ENCODE measurements at places on chromosomes 6 and 20.

DNA sequence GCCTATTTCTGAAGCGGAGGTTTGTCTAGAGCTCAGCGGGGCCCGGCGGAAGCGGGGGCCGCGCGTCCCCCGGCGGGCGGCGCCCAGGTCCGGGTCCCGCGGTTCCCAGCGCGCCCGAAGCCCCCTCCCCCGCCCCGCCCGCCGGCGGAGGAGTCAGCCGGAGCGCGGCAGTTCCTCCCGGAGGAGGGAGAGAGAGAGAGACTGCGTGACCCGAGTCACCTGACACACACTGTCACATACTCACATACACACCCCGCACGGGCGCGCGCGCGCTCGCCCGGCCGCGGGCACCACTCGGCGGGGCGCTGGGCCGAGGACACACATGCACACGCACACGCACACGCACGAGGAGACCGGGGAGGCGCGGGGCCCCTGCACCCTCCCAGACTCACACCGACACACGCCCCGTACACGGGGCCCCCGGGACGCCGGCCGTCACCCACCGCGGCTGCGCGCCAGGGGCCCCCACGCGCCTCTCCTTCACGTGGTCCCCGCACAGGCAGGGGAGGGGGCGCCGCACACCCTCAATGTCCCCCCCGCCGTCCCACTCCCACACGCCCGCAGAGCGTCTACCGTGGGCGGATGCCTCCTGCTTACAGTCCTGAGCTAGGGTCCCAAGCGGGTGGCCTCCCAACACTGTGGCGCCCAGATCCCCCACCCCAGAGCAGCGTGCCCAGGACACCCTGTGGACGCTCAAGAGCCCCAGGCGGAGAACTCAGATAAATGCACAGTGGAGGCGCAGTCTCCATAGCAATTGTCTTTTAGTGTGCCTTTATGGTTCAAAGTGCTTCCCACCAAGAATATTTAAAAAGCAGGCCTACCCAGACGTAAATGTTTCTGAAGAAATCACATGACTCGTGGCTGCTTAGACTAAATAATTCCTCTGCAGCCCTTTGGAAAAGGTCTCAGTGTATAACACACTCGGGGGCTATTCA lies at the start of gene RRAGD:
TSS of gene RRAGD (minus strand) at position 203 of the 935 bp plus-strand sequence. CDS start 280 bp downstream, outside the sequence.
- no peak for DNase-seq

DNA sequence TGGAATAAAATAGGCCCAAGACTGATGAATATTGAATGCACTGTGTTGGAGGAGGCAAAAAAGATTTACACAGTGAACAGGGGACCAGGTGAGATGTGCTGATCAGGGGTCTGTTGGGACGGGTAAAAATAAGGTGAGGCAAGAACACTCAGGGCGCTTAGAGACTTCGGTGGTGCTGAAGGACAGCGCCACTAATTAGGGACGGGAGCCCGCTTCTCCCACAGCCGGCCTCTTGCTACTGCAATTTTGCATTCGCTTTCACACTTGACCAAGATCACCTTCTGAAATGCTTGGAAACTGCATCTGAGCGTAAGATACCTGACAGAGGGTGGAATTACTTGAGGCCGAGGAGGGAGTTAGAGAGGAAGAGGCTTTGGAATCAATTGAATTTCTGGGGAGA lies 7.3 kb downstream of the TFAP2D start:
- no peak for DNase-seq

DNA sequence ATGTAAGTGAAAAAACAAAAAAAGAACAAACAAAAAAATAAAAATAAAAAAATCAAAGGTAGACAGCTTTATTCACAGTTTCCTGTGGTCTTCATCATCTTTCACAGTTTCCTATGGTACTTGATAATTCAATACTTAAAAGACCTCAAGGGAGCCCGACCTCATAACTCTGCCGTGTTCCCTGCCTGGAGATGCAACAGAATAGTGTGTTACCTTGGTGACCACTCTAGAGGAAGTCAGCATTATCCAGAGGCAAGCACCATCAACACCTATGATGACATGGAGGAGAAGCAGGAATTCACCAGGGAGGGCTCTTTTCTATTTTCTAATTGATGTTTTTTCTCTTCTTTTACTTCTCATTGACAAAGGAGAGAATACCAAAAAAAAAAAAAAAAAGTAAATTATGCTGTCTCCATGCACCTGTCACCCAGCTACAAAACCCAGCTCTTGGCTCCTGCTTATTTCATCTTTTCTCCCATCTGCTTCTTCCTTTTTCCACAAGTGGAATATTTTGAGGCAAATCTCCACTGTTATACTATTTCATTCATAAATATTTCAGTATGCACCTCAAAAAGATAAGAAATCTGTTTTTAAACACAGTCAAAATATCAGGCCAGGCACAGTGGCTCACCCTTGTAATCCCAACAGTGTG lies 95.8 kb upstream of the STXBP5 start:
- no peak for DNase-seq

- no peak for DNase-seq
Observed at GRCh38 chr20:12978126-12978394, 30.7 kb upstream of the SPTLC3 start.

GRCh38 chr6:116507324-116507723 lies 4.1 kb upstream of the CALHM5 start:
- DNase-seq: no peak

GRCh38 chr6:31490115-31490873 lies 7.7 kb upstream of the MICB start:
- DNase-seq: no peak

DNA sequence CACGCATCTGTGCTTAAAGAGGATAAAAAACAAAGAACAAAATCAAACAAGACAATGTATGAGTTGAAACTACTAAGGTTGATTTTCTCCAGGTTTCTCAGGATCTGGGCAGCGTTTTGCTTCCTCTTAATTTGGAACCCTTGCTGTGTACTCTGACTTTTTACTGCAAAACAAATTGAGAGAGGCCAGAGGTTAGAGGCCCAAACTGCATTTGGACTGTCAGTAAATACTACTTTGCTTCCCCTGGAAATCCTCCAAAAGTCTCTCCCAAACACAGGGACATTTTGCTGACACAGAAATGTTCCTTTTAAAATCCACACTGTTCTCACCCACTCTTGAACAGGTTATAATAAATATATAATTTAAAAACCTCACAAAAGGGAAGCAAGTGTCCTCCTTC lies 1.1 kb downstream of the ARG1 start:
- no peak for DNase-seq

DNA sequence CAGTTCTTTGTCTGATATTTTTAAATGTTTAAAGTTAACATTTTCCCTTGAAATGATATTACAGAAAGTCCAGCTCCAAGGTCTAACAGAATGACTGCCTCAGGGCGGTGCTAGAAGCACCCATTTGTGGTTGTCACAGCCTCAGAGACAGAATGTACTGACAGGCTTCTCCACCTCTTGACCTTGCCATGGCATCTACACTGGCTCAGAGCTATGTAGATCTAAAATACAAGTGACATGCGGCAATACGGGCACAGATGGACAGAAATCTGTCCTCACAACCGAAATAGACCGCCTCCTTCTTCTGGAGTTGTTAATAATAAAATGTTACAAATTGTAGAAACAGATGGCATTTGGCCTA lies 167.2 kb upstream of the THEMIS start:
- no peak for DNase-seq

DNA sequence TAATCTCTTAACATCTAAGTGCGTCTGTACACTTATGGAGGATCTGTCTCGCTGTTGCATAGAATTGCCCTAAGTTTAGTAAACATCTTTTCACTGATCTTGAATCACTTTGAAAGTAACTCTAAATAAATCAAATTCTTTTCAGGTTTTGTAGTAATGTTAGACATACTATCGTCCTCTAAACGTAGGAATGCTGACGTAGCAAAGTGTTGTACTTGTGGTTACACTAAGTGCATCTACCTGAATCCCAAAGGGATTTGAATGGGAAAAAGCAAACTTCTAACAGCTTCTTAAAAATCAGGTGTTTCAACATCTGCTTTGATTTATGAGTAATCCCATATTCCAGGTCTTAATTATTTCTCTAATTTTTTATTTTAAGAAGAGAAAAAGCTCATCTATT lies 49.8 kb downstream of the MAP7 start:
- no peak for DNase-seq

- DNase-seq: no peak
Observed at GRCh38 chr6:17473554-17473953, 80.2 kb downstream of the CAP2 start.

DNA sequence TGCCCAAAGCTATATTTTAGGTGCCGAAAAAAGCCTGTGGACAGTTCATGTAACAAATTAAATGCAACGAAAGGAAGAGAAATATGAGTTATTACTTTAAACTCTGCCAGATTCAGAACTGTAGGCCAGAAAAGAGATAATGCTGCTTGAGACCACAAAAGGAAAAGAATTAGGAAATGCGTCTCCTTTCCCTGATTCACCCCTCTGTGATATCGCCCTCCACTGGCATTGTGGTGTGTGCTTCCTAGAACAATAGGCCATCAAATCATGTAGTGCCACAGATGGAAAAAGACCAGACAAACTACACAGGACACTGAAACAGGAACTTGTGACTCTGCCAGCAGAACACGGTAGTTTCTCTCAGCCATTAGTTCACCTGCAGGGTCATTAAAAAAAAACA lies 14.7 kb upstream of the LAMA4 start:
- DNase-seq: no peak

GRCh38 chr20:9285617-9286016 lies 216.7 kb downstream of the PLCB4 start:
- DNase-seq: no peak

DNA sequence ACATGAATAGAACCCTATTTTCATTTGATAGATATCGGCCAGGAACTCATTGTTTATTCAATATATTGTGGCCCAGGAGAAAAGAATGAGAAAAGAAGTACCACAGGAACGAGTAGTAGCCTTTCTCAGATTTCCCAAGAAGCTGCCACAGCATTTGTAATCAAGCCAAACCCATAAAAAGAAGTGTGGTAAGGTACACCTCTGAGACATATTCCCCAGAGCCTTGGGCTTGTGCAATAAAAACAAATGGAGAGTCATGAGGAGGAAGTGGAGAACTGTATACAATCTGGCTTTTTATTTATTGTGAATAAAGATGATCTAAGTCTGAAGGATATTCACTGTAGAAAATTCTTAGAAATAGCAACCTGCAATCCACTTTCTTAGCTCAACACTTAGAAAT lies 36.7 kb downstream of the KIF6 start:
- peak; percentile 83 for DNase-seq

GRCh38 chr6:161853657-161854056 lies 579.8 kb upstream of the AGPAT4 start:
- DNase-seq: no peak

GRCh38 chr6:66717801-66718200 lies 1010.8 kb upstream of the EYS start:
- no peak for DNase-seq

- no peak for DNase-seq
Observed at GRCh38 chr6:63353286-63353630, 33.5 kb upstream of the LGSN start.

DNA sequence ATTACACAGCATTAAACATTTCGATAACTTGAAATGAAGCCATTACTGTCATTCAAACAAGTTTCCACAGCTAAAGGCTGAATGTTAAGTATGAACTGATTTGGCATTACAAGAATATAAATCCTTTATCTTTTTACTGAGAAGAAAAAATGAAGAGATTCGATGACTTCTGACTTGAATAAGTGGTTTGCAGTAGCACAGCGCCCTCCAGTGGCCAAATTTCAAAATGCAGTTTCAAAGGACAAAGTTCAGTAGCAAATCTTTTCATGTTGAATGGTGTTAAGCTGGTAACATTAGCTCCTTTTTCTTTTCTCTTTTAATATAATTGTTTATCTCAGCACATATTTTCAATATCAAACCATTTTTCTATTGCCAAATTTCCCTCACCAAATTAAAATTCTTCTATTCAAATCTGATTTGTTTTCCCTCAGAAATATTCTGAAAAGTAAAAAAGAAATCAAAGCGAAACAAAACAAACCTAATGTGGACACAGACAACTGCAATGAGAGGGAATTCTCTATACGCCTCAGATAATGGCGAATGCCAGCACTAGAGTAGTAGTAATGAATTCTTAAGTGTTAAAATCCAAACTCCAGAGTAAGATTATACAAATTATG lies 145.7 kb downstream of the BTBD9 start:
- peak; percentile 47 for DNase-seq

DNA sequence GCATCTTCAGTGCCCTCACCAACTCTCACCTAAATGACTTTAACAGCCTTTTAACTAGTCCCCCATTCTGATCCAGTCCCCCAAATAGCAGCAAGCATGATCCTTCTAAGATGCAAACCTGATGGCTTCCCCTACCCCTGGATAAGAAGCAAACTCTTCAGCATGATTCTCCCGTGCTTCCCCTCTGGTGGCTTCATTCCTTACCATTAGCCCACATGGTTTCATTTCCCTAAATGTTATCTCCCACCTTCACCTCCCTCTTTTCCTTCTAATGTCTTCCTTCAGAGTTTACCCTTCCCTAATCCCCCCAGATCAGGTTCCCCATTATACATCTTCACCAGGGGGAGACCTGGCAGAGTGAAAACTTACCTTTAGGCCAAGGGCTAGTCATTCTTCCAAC lies 4.0 kb upstream of the RAB5IF start:
- no peak for DNase-seq

GRCh38 chr6:46507426-46507825 lies 16.2 kb upstream of the RCAN2 start:
- no peak for DNase-seq

DNA sequence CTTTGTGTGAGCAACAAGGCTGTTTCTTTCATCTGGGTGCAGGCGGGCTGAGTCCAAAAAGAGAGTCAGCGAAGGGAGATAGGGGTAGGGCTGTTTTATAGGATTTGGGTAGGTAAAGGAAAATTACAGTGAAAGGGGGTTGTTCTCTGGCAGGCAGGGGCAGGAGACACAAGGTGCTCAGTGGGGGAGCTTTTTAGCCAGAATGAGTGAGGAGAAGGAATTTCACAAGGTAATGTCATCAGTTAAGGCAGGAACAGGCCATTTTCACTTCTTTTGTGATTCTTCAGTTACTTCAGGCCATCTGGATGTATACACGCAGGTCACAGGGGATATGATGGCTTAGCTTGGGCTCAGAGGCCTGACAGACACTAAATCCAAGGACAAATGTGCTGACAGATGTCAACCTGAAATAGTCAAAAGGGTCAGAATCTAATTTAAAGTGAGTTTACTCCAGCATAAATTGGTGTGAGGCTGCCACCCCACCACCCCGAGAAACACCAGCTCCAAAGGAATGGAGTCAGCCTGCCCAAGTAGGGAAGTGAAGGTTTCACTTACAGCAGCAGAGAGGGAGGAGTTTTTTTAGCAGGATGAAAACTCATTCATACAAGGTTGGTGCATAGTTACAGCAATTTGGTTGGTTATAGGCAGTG lies 560.0 kb upstream of the CDH4 start:
- DNase-seq: no peak

DNA sequence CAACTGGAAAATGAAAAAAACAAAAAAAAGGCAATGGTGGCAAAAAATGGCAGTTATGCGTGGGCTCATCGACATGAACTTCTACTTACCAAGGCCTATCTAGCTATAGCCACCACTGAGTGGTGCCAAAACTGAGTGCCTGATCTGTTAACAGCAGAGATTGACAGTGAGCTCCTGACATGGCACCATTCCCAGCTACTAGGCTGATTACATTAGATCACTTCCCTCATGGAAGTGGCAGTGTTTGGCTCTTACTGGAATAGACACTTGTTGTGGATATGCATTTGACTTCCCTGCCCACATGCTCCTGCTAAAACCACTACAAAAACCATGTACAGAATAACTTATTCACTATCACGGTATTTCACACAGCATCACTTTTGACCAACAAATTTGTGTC lies 216.1 kb upstream of the SGK1 start:
- no peak for DNase-seq

GRCh38 chr6:65760285-65760684 lies 53.3 kb upstream of the EYS start:
- DNase-seq: no peak

GRCh38 chr6:104623052-104623690 lies 236.5 kb downstream of the HACE1 start:
- no peak for DNase-seq

All from AG09309 (cell line).